CD4-positive, CD25-positive, alpha-beta regulatory T cell (primary cell): ENCODE measurements at places on chromosomes 3 and 15. TPM values are rescaled to one million over a fixed set of nuclear protein-coding genes. Genes with fewer than 3 reads are reported as not detected.

DNA sequence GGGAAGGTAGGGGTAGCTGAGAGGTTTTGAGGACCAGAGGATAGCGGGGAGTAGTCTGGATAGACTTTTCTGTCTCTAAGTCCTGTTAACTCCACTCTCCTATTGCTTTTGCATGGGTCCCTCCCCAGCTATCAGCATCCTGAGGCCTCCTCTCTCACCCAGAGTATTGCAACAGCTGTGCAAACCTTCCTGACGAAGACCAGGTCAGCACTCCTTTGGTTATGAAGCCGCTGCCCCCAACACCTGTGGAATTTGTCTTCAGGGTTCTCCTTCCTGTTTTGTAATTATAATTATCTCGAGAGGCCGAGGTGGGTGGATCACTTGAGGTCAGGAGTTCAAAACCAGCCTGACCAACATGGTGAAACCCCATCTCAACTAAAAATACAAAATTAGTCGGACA lies 24.8 kb downstream of the TYRO3 start:
- no peak for DNase-seq

- no peak for DNase-seq
These were observed 6.2 kb downstream of the PLA2G4B start for GRCh38 chr15:41844814-41845213.

DNA sequence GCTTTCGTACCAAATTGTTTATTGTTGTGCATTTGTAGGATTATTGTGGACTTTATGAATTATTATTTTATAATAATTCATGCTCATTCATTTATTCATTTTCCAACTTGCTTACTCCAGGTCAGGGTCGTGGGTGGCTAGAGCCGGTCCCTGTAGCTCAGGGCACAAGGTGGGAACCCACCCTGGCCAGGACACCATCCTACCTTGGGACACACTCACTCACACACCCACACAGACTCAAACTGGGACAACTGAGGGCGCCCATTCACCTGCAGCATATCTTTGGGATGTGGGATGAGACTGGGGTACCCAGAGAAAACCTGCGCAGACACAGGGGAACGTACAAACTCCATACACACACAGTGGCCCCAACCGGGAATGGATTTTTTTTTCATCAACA lies 40.6 kb downstream of the SSUH2 start:
- DNase-seq: no peak

Gene TM6SF1
- 0.42 TPM for total RNA-seq

DNA sequence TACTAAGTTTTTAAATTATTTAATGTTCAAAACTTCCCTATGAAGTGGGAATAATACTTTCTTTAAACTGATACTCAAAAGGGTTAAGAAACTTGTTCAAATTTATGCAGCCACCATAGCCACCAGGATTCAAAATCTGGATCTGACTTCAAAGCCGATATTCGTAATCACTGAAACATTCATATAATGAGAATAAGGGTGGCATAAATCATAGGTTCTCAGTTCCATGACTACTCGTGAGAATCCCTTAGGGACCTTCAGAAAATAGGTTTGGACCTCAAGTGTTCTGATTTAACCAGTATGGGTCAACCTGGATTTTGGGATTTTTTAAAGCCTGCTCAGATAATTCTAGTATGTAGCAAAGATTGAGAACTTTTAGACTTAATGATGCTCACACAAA lies 160.6 kb downstream of the RBMS3 start:
- DNase-seq: no peak

GRCh38 chr3:26827169-26827568 lies 204.6 kb downstream of the LRRC3B start:
- no peak for DNase-seq
